ENCODE measurements at places on chromosomes 3 and 15.

DNA sequence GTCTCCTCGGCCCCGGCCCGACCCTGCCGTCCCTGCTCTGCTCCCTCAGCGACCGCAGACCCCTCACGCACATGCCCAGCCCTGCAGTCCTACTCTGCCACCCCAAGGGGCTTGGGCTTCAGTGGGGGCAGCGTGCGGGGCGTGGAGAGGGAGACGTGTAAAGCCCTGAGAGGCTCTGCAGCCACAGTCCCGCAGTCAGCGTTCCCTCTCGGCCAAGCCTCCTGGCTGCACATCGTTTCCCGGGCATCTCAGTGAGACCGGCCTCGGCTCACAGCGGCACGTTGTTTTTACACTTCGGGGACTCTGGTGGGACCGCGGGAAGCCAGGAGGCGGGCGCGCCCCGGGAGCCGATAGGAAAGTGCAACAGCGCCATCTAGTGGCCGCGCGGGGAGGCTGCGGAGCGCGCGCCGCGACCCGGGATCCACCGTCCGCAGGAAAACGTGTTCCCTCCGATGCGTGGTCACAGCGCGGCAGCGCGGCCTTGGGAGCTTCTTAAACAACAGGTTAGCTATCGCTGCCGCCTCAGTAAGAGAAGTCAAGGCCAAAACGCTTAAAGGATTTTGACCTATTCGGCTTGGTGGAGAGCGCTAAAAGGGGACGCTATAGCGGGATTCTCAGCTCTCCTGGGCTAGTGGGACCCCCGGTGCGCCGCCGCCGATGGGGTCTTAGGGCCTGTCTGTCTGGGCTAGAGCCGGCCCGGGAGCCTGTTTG lies 226.8 kb upstream of the IGF1R start:
- DNase-seq, result peak; percentile 89

GRCh38 chr15:77409259-77410156 lies 10.4 kb downstream of the PEAK1 start:
- DNase-seq, result no peak

DNA sequence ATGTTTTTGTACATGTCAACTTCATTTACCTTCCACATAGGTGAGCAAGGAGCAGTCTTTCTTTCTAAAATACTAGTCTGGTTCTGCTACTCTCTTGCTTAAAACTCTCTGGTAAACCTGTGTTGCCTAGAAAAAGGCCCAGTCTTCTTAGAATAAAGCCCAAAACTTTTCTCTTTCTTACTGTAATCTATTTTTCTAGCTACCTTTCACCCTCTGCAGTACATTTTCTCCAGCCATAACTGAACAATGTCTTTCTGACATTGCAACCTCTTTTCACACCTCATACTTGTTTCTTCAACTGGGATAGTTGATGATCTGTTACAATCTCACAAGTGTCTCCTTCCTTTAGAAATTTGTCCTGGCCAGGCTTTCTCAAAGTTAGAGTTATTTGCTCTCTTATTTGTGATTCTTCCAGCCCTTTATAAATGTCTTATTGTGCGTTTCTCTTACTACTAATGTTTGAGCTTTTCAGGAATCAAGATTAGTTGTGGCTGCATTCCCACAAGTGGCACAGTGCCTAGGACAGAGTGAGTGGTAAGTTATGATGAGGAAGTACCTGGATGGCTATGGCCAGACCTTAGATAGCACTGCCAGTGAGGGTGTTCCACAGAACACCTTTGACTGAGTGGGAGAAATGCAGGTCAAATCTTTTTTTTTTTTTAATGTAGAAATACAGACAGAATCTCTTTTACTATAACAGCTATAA lies 313.4 kb upstream of the SATB1 start:
- no peak for DNase-seq

DNA sequence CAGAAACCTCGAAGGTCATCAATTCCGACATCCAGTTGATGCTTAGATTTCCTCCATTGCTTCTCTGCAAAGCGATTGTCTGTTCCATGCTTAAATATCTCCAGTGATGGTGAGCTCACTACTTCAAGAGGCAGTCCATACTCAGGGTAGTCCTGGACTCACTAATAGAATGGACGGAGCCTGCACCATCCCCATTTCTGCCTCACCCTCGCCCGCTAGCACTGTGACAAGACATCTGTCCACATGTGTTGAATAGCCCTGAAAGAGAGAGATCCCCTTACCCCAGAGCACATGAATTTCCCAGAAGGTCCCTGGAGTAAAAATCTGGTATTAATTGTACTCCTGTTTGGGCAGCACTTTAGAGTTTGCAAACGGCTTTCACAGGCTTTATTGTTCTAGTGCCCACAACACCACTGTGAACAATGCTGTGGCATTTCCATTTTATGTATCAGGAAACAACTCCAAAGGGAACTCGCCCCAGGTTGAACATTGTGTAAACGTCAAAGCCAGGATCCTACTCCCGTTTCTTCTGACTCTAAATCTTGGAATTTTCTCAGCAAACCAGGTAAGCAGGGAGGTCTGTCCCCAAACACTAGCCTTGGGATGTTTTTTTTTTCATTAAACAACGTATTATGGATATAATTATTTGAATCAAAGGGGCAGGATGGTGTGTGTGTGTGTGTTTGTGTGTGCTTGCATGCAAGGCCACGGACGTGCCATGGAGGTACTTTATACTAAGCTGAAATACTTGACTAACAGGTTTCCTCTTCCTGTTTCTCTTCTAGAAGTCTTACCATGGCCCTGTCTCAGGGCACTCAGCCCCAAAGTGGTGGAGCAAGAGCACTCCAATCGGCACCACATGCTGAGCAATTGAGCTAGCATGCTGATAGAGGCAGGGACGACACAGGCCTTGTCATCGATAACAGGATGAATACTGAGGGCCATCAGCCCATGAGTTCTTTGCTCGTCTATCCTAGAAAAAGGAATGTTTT lies 198.3 kb downstream of the OPA1 start:
- no peak for DNase-seq

- DNase-seq, result no peak
Observed at GRCh38 chr3:105938101-105938500, 69.3 kb upstream of the CBLB start.

- DNase-seq, result no peak
Observed at GRCh38 chr15:37045859-37046740, 54.2 kb downstream of the MEIS2 start.

GRCh38 chr3:160780245-160780644 lies 24.2 kb downstream of the PPM1L start:
- no peak for DNase-seq

DNA sequence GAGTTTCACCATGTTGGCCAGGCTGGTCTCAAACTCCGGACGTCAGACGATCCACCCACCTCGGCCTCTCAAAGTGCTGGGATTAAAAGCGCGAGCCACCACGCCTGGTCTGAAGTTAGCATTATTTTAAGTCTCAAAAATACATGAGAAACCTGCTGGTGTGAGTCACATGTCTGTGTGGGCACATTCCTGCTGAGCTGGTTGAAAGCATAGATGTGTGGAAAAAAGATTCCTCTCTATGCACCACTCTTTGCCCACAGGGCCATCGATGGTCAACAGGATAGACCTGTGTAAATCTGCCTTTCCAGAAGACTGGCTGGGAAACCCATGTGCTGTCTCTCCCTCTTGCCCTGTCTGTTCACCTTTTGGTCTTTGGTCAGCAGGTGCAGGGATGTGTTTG lies 63.5 kb downstream of the CHRD start:
- DNase-seq, result no peak

DNA sequence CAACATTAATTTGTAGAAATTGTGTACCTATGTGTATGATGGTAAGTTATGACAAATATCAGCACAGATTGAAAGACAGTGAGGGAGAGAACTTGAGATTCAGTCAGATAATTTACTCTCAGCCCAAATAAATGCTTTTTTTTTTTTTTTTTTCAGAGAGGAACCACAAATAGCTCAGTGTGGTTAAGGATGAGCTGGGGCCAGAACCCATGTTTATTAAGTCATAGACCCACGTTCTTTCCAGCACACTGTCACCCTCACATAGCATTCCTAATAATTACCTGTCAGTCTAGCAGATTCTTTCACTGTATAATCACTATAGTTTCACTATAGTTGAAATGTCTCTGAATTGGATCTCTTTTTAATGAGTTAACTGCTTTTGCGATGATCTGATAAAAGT lies 246.1 kb downstream of the ZIC1 start:
- DNase-seq, result no peak

- no peak for DNase-seq
Observed at GRCh38 chr15:77195586-77195985, 124.7 kb upstream of the TSPAN3 start.

- no peak for DNase-seq
Observed at GRCh38 chr3:73601011-73601410, 23.7 kb downstream of the PDZRN3 start.

- DNase-seq, result no peak
Observed at GRCh38 chr3:16912400-16913263, 27.9 kb downstream of the PLCL2 start.

DNA sequence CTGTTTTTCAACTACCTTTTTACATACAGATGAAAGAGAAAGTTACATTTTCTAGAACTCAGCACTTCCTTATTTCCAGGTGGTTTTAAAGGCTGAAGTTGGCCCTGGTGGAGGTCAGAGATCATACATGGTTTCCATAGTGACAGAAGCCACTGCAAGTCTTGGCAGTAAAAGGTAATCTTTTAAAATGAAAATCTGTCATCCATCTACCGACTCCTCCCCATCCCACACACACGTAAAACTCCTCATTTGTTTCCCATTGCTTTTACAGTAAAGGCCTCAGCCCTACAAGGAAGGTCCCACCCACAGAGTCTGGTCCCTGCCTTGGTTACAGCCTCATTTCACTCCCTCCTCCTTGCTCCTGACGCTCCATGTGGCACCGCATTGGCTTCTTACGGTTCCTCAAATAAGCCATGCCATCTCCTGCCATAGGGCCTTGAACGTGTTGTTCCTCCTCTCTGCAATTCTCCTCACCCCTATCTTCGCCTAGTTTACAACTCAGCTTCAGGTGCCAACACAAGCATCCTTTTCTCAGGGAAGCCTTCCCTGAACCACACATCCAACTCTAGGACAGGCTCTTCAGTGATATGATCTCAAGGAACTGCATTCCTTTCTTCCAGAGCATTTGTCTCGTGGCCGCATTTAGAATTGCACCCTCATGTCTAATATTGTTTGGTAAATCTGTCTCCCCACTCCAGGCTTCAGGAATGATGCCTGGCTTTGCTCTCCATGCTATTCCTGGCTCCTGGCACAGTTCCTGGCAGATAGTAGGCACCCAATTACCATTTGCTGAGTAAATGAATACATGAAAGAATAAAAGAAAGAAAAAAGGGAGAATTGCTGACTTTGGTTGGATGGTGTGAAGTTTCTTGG lies 2.6 kb downstream of the CYP19A1 start:
- DNase-seq, result no peak

DNA sequence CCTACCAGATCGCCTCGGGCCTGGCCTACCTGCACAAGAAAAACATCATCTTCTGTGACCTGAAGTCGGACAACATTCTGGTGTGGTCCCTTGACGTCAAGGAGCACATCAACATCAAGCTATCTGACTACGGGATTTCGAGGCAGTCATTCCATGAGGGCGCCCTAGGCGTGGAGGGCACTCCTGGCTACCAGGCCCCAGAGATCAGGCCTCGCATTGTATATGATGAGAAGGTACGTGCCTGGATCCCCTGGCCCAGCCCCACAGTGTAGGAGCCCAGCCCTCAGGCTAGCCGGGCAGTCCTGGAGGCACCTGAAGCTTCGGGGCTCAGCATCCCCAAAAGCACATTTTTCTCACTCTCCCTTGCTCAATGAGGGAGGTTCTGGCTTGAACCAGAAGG lies 135.8 kb downstream of the LRRK1 start:
- DNase-seq, result peak; percentile 48

- no peak for DNase-seq
Observed at GRCh38 chr15:36898536-36899126, 201.7 kb downstream of the MEIS2 start.

DNA sequence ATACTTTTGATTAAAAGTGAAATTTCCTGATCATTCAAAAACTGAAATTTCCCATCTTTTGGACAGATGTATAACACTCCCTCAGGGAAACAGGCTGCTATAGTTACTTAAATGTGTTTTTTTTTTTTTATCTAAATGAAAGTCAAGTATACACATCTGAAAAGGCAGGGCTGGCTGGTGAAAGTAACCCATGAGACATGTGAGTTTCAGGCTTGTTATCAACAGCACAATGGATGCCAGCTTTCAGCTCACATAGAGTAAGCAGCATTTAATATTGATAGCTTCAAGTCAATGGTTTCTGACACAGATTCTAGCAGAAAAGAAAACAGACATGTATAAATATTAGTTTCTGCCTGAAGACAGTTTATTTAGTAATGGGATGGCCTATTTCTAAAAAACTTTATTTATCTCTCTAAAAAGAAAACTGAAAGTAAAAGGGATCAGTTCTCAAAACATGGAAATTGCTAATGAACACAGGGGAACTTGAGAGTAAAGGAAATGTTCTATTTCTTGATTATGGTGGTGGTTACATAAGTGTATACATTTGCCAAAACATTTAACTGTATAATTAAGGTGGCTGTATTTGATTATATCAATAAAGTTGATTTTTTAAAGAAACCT lies 89.7 kb upstream of the CMC1 start:
- no peak for DNase-seq

DNA sequence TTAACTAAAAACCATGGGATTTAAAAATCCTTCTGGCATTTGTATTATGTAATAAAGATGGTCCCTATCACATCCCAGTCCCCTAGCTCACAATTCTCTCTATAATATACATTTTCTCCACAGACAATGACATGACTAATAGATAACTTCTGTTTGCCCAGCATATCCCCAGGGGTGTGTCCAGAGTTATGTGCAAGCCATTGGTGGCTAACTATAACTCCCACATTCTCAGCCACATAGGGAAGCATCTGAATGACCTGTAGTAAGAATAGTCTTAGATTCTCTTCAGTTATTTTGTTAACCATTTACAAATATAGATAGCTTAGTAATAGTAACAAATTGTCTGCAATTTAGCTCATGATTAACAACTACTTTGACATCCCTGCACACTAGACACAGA lies 52.2 kb upstream of the RBSN start:
- DNase-seq, result no peak
